Left kidney (tissue), 8 donors: ENCODE measurements at places on chromosomes 1 and 21. TPM values are rescaled to one million over a fixed set of nuclear protein-coding genes. Genes with fewer than 3 reads are reported as not detected.

Gene MSH4
- 0.60 TPM for polyA plus RNA-seq

Gene LCE2C
- not detected for polyA plus RNA-seq

DNA sequence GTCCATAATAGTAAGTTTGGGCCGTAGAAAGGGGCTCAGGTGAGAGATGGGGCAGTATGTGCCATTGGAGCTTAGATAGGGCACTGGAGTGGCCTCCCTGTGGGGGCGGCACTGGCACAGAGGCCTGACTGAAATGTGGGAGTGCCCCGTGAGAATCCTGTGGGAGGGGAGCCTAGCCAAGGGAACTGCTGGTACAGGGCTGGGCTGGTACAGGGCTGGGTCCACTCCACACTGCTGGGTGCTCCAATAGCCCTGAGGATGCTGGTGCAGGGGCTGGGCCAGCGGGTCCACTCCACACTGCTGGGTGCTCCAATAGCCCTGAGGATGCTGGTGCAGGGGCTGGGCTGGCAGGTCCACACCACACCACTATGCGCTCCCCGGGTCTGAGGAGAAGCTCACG lies 44.8 kb upstream of the PWP2 start:
- DNase-seq = no peak

DNA sequence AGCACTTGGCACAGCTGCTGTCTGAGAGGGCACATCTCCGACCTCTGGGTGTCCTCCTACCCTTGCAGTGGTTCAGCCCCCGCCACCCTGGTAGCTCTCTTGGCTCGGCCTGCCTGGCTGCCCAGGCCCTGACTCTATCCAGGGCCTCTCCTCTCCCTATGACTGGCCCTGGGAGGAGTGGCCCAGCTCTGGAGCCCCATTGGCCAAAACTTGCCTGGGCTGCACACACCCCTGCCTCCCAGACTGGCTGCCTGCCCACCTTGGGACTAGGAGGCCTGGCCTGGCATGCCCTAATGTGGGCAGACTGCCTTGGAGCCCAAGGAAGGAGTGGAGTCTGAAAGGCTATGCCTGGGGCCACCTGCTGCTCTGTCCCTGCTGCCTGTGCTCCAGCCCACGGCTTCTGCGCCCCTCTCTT lies 33.6 kb downstream of the ACOT11 start:
- DNase-seq = peak; percentile 56

DNA sequence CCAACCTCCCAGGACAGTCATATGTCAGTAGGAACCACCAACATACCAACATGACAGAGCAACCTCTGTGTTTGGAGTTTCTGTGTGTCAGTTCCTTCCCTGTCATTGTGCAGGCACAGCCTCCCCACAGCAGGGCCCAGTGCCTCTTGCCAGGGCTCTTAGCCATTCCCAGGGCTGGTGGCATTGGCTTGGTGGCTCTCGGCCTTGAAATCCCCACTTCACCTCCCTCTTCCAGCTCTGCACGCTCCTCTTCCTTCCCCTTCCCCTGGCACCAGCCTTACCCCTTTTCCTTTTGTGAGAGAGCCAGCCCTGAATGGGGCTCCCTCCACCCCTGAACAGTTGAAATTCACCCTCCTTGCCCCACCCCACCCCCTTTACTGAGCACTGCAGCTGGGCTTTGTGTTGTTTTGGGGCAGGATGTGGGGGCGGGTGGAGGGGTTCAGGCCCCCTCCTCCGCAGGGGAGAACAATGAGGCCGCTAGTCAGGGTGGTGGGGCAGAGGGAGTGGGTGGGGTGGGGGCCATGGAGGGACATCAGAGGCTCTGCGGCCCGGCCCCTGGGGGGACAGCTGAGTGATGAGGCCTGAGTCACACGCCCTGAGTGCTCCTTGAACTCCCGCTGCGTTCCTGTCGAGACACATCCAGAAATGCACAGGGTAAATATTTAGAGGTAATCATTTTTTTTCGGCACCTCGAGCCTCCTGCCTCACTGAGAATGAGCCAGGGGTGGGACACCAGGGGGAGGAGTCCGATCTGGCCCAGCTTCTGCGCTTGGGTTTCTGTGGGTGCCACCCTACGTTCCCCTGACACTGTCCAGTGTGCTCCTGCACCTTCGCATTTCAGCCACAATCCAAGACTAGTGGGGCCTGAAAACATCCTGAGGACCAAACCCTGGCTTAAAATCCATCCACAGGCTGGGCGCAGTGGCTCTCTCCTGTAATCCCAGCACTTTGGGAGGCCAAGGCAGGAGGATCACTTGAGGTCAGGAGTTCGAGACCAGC lies 28.6 kb downstream of the LGR6 start:
- DNase-seq = no peak

DNA sequence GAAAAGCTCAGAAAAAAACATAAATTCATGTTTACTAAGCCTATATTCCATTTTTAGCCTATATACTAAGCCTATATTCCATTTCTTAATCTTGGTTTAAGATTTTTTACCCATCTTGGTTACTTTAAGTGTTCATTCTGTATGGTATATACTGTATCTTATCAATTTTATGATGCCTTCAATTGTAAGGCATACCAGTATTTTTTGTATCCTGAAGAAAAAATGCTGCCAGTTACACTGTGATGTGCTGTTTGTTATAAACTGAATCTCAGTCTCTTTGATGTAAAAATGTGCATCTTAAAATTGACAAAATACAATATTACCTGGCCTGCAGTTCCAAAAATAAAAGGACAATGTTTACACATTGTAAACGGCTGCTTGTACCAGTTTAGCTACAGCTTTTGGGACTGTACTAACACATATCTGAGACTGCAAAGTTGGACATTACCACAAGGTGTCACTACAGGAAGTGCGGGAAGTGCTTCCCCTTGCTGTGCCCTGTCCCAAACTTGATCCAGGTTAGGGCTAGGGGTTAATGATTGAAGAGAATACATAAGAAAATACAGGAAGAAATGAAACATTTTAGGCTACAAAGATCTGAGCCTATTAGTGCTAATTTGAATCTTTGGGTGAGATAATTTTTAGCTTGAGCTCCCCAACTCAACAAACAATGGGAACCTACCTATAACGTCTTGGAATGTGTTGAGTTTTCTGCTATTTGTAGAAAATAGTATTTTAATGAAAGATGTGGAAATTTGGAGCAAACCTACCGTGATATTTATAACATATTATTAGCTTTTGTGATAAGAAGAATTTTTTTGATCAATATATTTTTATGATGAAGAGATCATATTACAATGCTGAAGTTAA lies 108.9 kb downstream of the LBR start:
- peak; percentile 59 for DNase-seq

DNA sequence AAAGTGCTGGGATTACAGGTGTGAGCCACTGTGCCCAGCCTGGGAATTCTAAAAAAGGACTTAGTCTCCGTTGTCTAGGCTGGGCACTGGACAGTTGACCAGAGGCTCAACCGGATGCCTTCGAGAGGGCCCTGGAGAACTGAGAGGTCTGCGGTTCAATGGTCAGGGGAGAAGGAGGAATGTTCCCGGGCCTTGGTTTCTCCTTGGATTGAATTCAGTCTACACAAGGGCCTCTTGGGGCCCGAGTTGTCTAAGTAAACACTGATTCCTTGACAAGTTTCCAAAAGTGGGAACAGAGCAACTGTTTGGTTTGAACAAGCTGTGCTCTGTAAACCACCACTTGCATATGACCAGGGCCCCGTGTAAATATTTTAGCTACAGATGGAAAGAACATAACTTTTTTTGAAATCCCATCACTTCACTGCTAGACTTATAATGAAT lies 29.1 kb upstream of the CAPZB start:
- DNase-seq = peak; percentile 18

DNA sequence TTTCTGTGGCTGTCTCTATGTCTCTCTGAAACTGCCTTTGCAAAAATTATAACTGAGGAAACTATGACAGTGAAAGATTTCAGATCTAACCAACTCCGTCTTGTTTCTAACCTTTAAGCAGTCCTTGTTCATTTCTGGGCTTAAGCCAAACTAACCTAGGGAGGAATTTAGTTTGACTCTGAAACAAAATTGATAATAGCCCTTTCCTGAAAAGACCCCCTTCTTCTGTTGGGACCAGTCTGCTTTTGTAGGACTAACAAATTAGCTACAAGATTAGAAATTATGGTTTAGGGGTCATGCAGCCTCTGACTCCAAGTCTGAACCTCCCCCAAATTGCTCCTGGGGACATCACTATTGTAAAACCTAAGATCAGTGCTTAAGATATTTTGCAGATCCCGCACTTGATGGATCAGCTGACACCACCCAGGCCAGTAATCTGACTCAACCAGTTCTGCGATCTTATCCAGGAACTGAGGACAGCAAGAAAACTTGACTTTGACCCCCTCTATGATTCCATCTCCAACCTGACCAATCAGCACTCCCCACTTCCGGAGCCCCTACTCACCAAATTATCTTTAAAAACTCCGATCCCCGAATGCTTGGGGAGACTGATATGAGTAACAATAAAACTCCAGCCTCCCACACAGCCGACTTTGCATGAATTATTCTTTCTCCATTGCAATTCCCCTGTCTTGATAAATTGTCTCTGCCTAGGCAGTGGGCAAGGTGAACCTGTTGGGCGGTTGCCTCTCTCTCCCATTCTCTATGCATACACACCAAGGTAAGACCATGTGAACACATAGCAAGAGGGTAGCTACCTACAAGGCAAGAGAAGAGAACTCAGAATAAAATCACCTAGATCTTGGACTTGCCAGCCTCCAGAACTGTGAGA lies 11.1 kb upstream of the TRIM63 start:
- DNase-seq = no peak

DNA sequence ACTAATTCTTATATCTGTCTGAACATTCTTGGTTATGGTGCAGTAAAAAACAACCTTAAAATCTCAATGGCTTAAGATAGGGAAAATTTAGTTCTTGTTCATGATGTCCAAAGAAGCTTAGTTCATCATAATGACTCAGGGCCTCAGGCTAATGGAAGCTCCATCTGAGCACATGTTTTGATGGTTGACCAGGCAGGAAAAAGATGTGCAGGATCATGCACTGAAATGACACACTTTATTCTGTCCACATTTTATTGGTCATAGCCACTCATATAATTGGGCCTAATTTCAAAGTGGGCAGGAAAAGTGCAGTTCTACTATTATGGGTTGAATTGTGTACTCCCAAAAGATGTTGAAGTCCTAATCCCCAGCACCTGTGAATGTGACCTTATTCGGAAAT lies 198.2 kb downstream of the CENPF start:
- no peak for DNase-seq

- DNase-seq = no peak
Observed at GRCh38 chr1:147267711-147268110, 25.2 kb downstream of the CHD1L start.

GRCh38 chr1:71464016-71464415 lies 383.2 kb upstream of the ZRANB2 start:
- DNase-seq = no peak

- no peak for DNase-seq
Observed at GRCh38 chr21:43971201-43971991, 40.7 kb upstream of the TRAPPC10 start.
